ENCODE measurements at places on chromosomes 12 and 14.

- no peak for DNase-seq
These were observed 1156.3 kb upstream of the SEL1L start for GRCh38 chr14:82689948-82690347.

DNA sequence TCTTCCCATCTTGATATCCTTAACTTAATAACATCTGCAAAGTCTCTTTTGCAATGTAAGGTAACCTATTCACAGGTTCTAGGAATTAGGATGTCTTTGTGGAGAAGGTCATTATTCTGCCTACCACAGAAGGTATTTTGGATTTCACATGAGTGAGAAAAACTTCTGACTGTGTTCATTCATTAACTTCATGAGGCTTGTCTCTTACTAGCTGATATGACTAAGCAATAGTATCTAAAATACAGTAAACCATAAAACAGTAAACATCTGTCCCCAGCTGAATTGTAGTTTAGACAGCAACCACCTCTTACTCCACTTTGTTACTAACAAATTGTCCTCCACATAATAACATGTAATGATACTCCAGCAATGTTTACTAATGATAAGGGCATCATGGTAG is 198.1 kb downstream of the SEC23A start:
- no peak for DNase-seq

- no peak for DNase-seq
These were observed 160.6 kb downstream of the MON2 start for GRCh38 chr12:62627181-62627580.

DNA sequence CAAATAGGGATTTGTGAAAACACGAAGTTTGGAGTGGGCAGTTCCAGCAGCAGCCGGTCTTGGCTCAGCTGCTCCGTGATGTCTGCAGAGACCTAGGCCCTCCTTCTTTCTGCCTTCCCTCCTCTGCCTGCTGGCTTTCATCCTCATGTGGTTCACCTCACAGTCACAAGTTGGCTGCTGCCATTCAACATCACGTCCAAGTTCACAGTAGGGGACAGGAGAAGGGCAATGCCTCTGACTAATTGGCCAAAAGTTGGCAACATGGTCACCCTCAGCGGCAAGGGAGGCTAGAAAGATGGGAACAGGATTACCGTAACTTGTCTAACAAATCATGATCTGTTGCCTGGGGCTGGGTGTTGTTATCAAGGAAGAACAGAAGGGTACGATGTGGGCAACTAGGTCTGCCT is 7.8 kb upstream of the CACNA2D4 start:
- DNase-seq: no peak

GRCh38 chr14:75861161-75861621 is 120.6 kb downstream of the TGFB3 start:
- no peak for DNase-seq

- DNase-seq: no peak
These were observed 101.2 kb downstream of the NELL2 start for GRCh38 chr12:44774815-44775411.

DNA sequence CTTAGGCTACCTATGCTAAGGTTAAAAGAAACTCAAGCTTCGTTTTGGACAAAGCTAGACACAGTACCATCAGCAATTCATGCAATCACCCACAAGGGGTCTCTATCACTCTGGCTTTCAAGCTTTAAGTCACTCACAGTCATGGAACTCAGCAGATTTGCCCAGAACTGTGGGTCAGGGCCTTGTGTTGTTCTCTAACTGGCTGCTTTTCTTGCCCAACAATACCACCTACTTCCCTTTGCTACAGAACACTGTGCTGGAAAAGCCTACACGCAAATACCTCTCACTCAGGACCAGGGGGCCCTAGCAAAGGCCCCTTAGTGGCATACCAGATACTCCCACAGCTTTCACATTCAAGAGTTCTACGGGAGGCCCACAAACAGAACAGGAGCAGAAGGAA is 9.1 kb downstream of the NEMP1 start:
- no peak for DNase-seq

DNA sequence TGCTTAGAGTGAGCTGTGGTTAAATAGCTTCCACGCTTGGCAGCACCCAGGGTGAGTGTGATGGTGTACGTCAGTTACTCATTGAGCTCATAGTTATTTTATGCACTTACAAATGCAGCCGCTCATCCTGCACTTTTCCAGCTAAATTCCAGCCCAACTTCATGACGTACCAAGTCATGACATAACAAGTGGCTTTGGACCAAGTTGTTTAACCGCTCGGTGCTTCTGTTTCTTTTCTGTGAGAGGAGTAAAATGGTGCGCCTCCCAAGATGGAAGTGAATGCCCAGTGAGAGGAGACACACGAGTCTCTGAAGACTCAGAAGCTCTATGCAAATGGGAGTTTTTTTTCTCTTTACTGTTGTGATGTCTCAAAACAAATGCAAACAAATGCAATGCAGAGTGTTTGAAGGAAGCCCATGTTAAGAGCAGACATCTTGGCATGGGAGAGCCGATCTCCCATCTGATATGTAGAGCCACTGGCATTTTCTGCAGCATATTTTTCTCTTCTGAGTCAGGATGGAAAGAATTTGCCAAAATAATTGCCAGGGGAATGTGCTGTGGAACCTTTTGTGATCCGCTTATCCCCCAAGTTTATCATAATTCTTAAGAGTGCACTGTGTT is 72.2 kb downstream of the FBXW8 start:
- DNase-seq: no peak

- no peak for DNase-seq
These were observed 625.5 kb downstream of the DIO2 start for GRCh38 chr14:79585845-79586244.

DNA sequence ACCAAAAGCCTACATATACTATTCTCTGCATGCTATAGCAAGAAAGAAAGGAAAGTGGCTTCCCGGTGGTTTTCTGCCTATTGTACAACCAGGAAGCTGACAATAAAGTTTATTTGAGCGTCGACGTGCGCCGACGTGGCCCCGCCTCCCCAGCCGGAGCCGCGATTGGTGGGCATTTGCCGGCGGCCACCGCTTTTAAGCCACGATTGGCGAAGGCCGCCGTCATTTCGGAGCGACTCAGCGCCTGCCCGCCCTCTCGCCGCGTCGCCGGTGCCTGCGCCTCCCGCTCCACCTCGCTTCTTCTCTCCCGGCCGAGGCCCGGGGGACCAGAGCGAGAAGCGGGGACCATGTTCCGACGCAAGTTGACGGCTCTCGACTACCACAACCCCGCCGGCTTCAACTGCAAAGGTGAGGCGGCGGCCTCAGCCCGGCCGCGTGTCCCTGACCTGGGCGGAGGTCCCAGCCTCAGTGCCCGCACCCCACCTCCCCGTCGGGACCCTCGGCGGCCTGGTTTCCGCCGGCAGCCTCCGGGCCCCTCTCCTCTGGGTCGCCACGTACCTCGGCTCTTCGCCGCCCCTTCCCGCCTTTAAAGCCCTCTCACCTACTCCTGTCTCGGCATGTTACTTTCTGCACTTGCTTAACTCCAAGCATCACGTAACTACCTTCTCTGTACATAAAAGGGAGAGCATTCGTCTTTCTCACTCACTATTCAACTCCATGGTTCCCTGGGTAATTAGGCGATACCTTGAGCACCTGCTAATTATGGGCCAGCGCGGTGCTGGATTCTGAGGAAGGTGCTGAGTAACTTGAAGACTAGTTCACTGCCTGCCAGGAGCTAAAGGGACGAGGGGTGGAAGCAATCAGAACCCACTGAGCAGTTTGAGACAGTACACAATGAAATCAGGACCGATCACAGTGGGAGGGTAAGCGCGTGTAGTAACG is at the start of gene RTRAF:
Gene RTRAF (plus strand): TSS at position 254 of the 942 bp plus-strand sequence. CDS start 94 bp downstream, at position 348.
- peak; percentile 87 for DNase-seq

GRCh38 chr12:99020871-99021270 is 375.8 kb downstream of the APAF1 start:
- DNase-seq: no peak

- DNase-seq: no peak
These were observed 46.9 kb downstream of the COCH start for GRCh38 chr14:30921305-30921704.

DNA sequence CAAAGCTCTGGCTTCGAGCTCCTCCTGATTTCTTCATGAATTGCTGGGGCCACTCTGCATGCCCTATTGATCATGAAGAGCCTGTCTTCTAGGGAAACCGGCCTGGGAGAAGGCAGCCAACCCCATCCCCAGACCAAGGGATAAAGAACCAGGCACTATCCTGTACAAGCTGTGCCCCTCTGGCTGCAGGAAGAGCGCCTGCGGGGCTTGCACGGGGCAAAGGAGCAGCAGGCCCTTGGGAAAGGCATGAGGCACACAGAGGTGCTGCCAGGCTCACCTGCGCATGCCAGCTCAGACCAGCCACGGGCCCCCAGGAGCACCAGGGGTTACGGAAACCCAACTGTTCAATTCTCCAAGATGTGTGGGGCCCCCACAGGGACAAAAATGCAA is 2.1 kb downstream of the ITPK1 start:
- no peak for DNase-seq

DNA sequence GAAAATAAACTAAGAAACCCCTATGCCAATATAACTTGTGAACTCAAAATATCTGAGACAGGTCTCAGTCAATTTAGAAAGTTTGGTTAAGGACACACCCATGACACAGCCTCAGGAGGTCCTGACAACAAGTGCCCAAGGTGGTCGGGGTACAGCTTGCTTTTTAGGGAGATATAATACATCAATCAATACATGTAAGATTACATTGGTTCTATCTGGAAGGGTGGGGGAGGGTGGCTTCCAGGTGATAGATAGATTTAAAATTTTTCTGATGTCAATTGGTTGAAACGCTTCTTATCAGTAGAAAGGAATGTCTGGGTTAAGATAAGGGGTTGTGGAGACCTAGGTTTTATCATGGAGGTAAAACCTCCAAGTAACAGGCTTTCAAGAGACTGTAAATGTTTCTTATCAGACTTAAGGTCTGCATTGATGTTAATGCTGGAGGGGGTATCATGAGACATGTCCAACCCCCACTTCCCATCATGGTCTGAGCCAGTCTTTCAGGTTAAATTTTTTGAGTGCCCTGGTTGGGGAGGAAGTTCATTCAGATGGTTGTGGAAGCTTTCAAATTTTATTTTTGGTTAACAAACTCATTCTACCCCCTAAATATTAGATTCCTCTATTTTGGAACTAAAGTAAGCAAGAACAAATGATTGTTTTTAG is 82.0 kb upstream of the RASSF8 start:
- no peak for DNase-seq

GRCh38 chr12:122946690-122947341 is 19.4 kb downstream of the ABCB9 start:
- DNase-seq: no peak

GRCh38 chr14:88196925-88197324 is 126.1 kb downstream of the KCNK10 start:
- DNase-seq: no peak

Measured in DMS 273 treated with DMSO at 0.1 percent for 48 hours (cell line).